ENCODE measurements at places on chromosomes 12 and 14.

DNA sequence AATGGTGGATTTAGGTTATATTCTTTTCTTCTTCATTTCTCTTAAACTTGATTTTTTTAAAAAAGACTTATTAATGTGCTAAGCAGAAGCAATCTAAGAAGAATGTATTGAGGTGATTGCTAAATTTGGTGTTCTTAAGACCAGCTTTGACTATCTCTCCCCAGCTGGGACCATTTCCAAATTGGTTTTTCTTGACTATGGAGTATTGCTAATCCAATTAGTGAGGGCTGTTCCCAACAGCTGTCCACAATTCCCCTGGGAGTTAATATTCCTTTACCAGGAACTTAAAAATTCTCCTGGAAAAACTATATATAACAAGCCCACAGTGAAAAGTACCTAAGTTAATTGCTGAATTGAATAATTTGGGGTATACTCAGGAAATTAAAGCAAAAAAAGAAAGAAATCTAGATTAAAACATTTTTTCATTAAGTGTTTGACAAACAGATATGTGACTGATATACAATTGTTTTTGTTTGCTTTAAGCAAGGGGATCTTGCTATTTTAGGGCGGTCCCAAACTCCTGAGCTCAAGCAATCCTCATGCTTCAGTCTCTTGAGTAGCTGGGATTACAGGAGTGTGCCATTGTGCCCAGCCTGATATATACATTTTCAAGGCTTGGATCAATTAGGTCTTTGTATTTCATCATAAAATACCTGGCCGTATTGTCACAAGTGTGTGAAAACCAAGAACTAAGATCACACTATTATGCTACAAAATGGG lies 105.0 kb downstream of the FAR2 start:
- DNase-seq = no peak

GRCh38 chr12:40921563-40922163 lies 229.4 kb downstream of the CNTN1 start:
- DNase-seq = no peak

- DNase-seq = no peak
Observed at GRCh38 chr12:109702111-109702841, 11.3 kb upstream of the FAM222A start.

- no peak for DNase-seq
Observed at GRCh38 chr14:99257673-99258221, 14.2 kb downstream of the BCL11B start.

DNA sequence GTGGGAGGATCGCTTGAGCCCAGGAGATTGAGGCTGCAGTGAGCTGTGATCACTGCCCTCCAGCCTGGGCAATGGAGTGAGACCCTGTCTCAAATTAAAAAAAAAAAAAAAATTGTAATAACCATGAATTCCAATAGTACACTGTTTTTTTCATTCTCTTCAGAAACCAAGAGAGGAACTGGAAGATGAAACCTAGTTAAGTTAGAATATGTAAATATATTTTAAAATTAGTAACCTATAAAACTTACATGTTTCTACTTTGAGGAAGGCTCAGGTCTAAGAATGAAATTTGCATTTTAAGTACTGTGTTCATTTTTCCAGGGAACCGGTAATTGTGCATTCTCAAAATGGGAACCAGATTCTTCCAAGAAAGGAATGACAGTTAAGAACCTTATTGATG lies 18.8 kb downstream of the KNTC1 start:
- DNase-seq = no peak

GRCh38 chr14:92877757-92878431 lies 45.1 kb upstream of the CHGA start:
- DNase-seq = no peak

DNA sequence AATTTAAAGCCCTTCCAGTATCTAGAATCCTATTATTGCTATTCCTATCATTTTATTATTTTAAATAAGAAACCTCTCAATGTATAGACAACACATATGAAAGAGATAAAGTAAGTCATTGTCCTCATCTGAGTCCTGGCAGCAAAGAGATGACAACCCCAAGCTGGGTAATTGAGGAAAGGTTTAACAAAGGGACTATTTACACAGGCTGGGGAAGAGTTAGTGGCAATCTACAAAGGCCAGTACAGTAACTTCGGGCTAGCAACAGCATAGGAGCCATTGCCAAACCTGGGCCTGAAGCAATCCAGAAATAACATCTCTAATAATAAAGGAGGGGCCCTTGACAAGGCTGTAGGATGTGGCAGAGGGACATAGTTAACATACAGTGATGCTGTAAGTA lies 11.2 kb downstream of the PDE6H start:
- no peak for DNase-seq

- DNase-seq = no peak
Observed at GRCh38 chr12:89924191-89924590, 215.6 kb upstream of the ATP2B1 start.

DNA sequence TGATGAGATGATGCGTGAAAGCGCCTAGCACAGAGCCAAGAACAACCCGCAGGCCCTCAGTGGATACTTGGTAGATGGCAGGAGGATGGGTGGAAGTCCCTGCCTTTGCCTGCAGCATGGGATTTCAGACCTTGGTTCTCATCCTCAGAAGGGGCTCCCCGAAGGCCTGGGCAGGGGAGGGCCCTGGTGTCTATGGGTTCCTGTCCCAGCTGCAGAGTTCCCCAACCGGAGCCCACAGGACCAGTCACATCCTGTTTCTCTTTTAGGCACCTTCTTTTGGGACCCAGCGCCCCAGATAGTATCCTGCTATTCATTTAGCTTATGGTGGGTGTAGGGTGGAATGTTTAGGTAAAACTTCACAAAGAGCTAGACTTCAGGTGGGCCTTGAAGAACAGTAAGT lies 55.5 kb downstream of the CALM1 start:
- DNase-seq = no peak

- no peak for DNase-seq
Observed at GRCh38 chr14:90374813-90375212, 22.0 kb upstream of the CALM1 start.

DNA sequence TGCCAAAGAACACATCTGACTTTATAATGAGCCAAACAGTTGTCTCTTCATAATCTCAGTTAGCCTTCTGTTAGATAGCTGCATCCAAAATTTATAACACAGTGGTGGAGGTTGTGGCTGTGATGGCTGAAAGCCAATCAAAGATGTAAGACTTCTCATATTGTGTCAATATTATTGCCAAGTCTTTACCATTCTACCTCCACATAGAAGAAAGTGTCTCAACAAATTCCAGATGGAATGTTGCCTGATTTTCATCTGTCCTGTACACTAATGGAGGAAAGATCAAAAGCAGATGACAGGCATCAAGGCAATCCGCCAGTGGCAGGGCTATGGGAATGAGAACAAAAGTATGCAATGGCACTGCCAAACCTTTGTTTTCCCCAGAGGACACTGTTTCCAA lies 813.1 kb upstream of the NOVA1 start:
- DNase-seq = no peak

- DNase-seq = no peak
Observed at GRCh38 chr12:91172096-91172495, 10.5 kb downstream of the DCN start.

DNA sequence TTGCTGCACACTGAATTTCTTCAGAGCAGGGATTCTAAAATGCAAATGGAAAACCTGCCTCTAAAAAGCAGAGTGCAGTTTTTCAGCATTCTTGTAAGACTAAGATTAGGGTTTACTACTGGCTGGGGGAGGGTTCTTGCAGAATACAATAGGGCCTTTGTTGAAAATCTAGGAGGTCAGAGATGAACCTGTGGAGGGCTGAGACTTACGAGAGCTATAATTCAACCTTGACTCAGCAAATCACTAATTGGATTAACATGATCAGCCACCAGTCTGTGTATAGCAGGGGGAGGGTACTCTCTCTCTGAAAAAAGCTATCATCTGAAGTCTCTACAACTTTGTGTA lies 92.6 kb upstream of the HIF1A start:
- no peak for DNase-seq

DNA sequence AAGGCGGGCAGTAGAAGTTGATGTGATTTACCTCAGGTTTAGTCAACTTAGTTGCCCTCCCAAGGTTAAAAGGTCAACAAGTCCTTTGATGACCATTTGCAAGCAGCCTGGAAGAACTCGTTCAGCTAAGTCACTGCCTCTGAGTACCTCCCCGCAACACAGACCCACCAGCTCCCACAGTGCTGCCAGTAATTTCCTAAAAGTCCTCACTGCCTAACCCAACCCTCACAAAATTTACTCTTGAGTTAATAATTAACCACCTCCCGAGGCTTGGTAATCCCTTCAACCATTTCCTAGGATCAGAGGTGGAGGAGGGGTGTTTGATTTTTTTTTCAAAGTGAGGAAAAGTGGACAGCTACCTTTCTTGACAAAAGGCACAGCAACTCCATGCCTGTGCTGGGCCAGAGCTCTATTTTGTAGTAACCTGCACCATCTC lies 55.8 kb downstream of the MAP3K9 start:
- no peak for DNase-seq

GRCh38 chr12:132761032-132761920 lies at the start of gene ANKLE2:
Gene ANKLE2 (minus strand): TSS chr12:132761832. CDS start chr12:132761798, 34 bp downstream.
- peak; percentile 60 for DNase-seq

DNA sequence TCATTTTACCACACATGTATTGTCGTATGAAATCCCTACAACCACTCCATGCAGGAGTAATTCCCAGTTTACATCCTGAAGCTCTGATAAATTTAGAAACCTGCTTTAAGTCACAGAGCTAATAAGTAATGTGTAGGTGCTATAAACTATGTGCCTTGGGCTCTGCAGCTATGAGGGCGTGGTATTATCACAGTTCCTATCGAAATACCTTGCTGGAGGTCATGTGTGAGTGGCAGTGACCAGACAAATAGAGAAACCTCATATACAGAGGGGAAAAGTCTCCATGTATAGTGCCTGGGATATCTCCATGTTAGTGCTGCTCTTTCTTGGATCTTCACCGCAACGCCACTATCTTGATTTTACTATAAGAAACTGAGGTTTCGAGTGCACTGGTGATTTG lies 883 bp upstream of the TBC1D15 start:
- no peak for DNase-seq

- DNase-seq = no peak
Observed at GRCh38 chr14:31059152-31059924, 33.2 kb upstream of the STRN3 start.

- DNase-seq = no peak
Observed at GRCh38 chr12:122981036-122981471, 573 bp downstream of the ARL6IP4 start.

- DNase-seq = no peak
Observed at GRCh38 chr14:60348211-60348610, 99.2 kb downstream of the PPM1A start.

DNA sequence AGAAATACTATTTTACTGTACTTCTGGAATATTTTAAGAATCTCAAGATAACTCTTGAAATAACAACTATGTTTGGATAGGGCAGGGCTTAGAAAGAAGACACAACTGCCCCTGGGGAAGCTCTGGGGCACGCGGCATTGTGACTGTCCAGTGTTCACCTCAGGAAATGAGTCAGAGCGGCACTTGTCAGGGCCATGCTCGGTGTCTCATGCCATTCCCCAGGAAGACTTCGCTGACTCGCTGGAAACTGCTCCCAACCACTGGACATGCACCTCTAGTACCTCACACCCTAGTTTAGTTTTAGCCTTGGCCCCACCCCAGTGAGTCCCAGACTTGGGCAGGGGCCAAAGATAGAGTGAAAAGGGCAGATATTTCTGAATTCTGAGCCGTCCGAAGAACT lies 192.0 kb downstream of the TTC7B start:
- no peak for DNase-seq

DNA sequence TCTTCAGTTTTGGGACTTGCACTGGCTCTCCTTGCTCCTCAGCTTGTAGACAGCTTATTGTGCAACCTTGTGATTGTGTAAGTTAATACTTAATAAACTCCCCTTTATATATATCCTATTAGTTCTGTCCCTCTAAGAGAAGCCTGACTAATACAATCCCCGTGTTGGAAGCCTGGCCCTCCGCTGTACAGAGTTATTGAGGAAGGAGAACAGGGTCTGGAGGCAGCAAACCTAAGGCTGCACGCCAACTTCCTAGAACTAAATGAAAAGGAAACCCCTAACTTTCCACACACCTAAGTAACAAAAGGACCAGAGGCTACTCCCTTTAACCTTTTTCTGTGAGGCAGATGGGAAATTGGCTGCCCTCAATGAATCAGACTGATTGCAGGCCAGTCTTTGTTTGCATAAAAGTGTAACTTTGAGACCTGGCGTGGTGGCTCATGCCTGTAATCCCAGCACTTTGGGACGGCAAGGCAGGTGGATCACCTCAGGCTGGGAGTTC lies 42.6 kb upstream of the LIMA1 start:
- no peak for DNase-seq

GRCh38 chr12:128715485-128715884 lies 108.3 kb downstream of the SLC15A4 start:
- no peak for DNase-seq

DNA sequence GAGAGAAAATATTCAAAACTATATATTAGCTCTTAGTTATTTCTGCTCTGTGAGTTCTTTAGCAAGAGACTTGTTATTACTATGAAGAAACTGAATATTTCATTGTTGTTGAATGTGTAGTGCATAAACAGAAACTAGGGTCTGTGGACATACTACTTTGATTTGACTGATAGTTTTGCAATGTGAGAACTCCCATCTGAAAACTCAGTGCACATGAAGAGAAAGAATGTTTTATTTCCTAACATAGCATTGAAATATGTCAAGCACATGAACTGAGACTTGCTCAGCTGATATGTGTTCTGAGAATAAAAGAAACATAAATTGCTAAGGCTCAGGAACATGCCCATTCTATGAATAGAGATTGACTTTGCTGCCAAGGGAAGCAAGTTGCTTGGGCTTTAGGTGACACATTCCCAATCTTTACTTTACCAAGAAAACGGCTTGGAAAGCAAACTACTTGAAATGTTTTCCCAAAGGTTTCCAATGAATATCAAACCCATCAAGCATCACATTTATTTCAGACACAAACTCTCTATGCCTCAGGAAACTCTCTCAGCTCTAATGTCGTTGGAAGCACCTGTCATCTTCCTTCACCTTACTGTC lies 290.4 kb downstream of the SLC16A7 start:
- no peak for DNase-seq

- no peak for DNase-seq
Observed at GRCh38 chr12:129145381-129145780, 292.1 kb downstream of the GLT1D1 start.

DNA sequence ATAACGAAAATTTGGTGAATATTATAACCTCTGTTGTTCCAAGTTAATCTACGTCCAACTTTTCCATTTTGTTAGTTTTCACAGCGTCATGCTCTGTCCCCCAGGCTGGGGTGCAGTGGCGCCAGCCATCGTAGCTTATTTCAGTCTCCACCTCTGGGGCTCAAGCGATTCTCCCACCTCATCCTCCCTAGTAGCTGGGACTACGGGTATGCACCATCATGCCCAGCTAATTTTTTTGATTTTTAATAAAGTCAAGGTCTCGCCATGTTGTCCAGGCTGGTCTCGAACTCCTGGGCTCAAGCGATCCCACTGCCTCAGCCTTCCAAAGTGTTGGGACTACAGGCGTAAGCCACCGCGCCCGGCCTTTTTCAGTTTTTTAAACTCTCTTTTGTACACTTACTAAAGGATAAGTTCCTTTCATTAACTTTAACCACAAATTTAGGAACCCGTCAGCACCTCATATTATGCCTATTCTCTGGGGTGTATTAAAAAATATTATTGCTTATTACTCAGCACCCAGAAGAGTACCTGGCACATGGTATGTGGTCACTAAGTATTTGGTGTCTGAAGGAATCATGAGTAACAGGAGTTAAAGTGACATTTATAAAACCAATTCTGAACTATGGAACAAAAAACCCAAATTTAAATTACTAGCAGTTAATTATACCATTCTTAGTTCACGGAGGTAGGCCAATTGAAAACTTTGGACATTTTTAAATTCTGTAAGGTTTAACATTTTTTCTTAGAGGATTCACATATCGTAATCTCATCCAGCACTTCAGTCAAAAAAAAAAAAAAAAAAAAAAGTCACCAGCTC lies 925 bp upstream of the MIPOL1 start:
- no peak for DNase-seq

GRCh38 chr12:88327276-88327675 lies 185.2 kb downstream of the TMTC3 start:
- DNase-seq = no peak

Measured in NCI-H1092 (cell line).